ENCODE measurements at places on chromosomes 7 and 10.

- DNase-seq: no peak
Measured at GRCh38 chr10:32650246-32650655, 204.3 kb downstream of the CCDC7 start.

DNA sequence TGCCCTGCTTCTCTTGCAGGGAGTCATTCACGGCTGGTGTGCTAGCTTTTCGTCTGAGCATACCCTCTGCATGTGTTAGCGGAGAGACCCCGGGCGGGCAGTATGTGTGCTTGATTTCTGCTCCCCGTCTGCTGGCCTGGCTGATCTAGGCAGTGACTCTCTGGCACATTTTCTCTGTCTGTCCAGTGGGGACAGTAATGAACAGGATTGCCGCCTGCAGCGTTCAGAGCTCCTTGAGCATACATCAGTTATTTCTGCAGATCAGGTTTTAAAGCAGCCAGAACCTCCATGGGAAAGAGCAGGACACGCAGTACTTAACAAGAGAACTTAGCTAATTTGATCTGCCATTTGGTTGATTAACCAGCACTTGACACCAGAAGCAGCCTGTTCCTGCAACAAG lies 242.5 kb downstream of the CELF2 start:
- no peak for DNase-seq

DNA sequence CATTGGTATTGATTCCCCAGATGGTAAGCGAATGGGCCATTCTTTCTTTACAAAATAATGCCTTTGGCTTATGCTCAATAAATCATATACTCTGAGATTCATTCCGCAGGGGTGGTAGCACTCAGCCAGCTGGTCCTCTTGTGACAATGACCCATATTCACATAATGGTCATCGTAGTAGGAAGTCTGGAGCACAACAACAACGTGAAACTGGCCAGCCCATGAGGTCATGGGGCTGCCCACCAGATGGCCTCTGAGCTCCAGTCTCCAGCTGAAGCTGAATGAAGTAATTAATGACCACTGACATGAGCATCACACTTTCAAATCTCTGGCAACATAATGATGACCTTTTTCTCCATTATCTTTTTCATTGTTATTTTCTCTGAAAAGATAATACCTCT lies 42.3 kb upstream of the SORCS1 start:
- DNase-seq: no peak

DNA sequence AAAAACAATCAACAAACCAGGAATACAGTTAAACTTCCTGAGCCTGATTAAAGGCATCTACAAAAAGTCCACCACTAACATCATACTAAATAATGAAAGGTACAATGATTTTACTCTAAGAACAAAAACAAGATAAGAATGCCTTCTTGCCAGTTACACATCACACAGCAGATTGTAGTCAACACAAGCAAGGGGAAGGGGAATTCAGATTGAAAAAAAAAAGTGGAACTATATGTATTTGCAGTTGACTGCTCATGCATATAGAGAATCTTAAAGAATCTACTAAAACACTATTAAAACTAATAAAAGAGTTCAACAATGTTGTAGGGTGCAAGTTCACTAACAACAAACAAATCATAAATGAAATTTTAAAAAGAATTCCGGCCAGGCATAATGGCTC lies 28.5 kb downstream of the ZNF33B start:
- DNase-seq: no peak

DNA sequence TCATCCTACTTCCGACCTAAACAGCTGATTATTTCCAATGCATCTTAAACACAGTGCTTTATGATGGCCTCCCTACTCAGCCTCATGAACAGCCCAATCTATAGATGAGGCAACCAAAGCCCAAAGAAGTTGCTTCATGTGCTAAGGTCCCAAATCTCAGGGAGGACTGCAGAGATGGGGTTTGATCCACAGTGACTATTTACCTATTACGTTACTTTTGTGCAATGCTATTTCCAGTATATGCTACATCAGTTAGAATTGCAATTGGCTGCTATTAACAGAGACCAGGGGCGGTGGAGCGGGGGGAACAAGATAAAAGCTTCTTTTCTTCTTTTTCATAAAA lies 153.0 kb upstream of the TNS3 start:
- no peak for DNase-seq

- no peak for DNase-seq
Measured at GRCh38 chr7:156865493-156865892, 27.5 kb downstream of the LMBR1 start.

DNA sequence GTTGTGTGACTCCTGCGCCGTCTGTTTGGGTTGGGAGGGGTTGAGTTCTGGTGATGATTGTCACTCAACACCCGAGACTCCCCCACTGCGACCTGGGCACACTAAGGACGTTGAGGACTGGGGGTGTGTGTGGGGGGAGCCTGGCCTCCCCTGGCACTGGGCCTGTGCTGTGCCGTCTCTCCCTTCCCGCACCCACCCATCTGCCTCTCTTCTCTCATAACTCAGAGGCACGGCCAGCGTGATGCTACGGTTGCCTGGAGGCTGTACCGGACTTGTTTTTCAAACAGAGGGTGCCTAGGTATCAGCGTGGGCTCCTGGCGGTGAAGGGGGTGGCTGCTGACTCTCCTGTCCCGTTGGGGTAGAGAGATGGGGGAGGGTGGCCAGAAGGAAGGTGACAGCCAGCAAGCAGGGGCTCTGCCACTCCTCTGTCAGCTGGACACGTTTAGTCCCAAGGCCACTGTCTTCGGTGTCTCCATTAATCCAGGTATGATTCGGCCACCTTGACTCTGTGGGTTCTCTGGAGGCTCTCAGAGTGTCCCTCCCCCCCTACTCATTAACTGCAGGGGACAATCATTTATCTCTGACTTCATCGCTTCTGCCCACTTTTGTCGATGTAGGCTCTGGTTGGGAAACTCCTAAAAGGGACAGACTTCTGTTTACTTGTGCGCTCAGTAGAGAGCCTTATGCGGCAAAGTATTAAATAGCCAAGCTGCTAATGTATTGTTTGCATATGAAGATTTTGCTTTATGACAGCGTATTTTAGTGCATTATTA lies 56.5 kb upstream of the PFKFB3 start:
- no peak for DNase-seq

- DNase-seq: no peak
Measured at GRCh38 chr7:68958571-68958970, 639.7 kb upstream of the AUTS2 start.

GRCh38 chr7:125032943-125033342 lies 103.3 kb upstream of the POT1 start:
- DNase-seq: peak; percentile 60

DNA sequence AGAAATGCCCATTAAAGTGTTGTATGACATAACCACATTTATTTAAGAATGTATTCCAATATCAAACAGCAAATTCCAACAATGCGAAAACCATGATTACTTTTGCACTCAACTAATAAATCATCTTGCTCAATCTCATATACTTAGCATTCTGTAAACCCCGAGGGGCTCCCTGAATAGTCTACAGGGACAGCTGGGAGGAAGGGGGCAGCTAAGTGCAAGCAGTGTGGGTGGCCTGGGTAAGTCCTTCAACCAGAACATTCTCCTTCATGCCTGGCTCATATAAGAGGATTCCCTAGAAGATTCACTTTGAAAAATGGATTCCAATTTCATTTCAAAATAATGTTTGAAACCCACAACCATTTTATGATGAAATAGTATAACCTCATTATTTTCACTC lies 355.5 kb downstream of the CDC14C start:
- DNase-seq: no peak

- no peak for DNase-seq
Measured at GRCh38 chr7:132398253-132398925, 177.9 kb downstream of the PLXNA4 start.

- peak; percentile 30 for DNase-seq
Measured at GRCh38 chr7:155796381-155797261, 15.6 kb downstream of the SHH start.

DNA sequence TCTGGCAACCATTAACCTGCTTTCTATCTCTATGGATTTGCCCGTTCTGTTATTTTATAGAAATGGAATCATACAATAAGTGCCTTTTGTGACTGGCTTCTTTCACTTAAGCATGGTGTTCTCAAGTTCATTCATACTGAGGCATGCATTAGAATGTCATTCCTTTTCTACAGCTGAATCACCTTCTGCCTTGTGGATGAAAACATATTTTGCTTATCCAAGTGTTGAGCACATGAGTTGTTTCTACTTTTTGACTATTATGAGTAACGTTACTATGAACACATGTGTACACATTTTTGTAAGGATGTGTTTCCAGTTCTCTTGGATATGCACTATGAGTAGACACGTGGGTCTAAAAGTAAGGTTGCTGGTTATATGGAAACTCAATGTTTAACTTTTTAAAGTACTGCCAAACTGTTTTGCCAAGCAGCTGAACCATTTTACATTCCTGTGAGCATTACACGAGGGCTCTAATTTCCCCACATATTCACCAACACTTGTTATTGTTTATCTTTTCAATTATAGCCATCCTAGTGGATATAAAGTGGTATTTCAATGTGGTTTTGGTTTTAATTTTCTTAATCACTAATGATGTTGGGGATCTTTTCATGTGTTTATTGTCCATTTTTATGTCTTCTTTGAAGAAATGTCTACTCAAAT lies 241.3 kb downstream of the FANK1 start:
- no peak for DNase-seq

DNA sequence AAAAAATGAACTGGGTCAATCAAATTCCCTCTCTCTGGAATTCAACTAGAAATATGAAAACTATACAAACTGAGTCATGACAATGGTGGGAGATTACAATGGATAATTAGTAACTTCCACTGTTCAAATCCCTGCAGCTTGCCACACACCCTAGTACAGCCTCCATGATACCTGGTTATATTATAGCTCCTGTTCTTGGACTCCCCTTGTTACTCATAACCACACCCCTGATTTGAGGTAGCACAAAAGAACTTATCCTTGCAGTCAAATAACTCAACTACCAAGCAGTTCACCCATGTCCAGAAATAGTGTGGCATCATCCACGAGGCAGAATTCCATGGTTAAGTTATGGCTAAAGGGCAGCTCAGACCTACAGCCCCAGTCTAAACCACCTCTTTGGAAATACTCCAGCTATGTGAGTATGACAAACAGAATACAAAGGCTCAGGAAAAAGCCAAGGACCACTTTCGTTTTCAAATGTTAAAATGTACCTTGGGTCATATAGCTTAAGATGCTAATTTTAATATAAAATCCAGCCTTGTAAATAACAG lies 164.7 kb downstream of the CPEB3 start:
- no peak for DNase-seq

DNA sequence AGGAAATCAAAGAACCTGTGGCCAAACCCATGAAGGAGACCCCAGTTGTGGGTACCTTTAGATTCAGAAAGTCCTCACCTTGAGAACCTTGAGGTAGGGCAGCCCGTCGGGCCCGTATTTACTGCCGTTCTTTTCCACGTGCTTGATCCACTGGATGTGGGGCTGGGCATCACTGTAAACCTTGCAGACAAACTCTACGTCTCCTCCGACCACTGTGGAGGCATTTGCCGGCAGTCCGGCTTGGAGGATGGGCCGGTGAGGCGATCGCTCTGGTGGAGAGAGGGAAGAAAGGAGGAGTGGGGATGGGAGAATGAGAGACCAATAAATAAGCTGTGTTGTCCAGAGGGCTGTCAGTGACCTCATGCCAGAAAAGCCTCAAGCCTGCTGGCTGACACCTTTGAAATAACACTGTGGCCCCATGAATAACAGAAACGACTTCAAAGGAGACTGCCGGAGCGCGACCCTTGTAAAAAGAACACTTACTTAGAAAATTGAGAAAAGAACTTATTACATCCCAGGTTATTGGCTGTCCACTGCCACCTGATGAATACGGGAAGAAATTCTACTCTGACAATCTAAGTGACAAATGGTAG lies 78.2 kb downstream of the FGFR2 start:
- no peak for DNase-seq

DNA sequence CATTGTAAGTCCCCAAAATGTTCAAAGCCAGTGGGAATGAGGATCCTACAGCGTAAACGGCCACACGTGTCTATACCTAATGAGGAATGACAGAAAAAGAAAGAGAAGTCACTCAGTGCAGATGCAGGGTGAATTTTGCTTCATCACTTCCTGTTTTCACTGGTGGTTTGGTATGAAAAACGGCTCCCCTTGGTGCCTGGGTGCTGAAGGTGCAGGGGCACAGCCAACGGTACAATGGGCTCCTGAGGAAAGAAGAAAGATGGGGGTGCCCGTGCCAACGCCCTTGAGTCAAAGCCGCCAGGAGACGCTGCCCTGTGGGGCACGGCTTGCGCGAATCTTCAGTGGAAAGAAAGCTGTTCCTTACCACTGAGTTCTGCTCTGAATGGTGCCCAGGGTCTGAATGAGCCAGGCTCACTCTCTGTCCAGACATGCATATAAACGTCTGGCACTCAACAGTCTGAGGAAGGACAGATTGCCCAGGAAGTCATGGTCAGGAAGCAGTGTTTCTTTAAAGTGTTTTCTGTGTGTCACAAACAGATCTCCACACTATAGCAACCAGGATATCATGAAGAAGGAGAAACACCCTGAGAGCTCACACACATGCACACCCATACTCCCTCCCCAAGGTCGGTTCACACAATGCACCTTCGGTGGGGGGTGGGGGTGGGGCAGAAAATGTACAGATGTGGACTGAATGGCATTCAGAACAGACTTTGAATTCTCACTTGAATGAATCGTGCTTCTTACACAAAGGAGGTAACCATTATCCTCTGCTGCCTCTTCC lies 105.8 kb downstream of the ELMO1 start:
- DNase-seq: no peak

GRCh38 chr10:33621101-33621500 lies 286.6 kb upstream of the NRP1 start:
- DNase-seq: no peak

- peak; percentile 43 for DNase-seq
Measured at GRCh38 chr7:6637544-6638229, 569 bp downstream of the ZNF316 start.

GRCh38 chr10:80411681-80412220 lies 3.4 kb downstream of the PRXL2A start:
- DNase-seq: no peak

DNA sequence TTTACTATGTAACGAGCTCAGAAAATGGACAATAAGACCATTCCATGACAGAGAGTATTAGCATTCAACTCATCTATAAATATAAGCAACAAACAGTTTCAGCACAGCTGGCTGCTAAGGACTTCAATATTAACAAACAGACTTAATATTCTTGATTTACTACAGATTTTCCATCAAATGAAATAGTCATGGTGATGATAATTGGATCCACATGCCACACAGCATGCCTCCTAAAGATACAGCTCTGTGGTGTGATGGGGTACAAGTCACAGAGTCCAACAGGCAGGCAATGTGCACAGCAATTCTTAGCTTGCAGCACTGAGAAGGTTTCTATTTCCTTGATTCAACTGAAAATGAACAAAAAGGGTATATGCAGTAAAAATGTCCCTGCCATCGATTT lies 54.0 kb downstream of the DOCK4 start:
- no peak for DNase-seq
